ENCODE measurements at places on chromosomes 2 and 18.

DNA sequence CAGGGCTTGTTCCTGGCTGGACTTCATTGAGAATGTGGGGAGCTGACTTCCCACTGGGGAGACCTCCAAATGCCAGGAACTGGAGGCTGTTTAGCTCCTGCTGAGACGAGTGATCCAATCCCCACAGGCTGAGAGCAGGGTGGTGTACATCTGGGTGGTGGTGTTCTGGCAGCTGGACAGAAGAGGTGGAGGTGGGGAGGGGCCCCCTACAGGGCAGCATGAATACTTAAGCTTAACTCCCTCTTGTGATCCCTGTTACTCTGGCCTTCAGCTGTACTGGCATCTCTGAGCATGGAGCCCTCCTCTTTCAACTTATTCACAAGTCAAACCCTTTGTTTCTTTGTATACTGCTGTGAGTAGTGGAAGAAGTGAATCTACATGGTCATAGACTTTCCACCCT lies 167.8 kb upstream of the LYPD1 start:
- DNase-seq = no peak

- DNase-seq = no peak
Measured at GRCh38 chr18:55672574-55673361, 84.8 kb upstream of the TCF4 start.

GRCh38 chr2:38076710-38077430 lies 919 bp upstream of the CYP1B1 start:
- peak; percentile 68 for DNase-seq

- DNase-seq = no peak
Measured at GRCh38 chr2:157538064-157538463, 90.6 kb downstream of the ACVR1C start.

- DNase-seq = no peak
Measured at GRCh38 chr18:44556296-44556695, 124.4 kb upstream of the SETBP1 start.

- DNase-seq = peak; percentile 7
Measured at GRCh38 chr18:63267975-63268721, 51.4 kb downstream of the BCL2 start.

- no peak for DNase-seq
Measured at GRCh38 chr2:145230546-145230945, 710.6 kb upstream of the ZEB2 start.

GRCh38 chr2:6474161-6475140 lies 391.3 kb downstream of the CMPK2 start:
- DNase-seq = no peak

DNA sequence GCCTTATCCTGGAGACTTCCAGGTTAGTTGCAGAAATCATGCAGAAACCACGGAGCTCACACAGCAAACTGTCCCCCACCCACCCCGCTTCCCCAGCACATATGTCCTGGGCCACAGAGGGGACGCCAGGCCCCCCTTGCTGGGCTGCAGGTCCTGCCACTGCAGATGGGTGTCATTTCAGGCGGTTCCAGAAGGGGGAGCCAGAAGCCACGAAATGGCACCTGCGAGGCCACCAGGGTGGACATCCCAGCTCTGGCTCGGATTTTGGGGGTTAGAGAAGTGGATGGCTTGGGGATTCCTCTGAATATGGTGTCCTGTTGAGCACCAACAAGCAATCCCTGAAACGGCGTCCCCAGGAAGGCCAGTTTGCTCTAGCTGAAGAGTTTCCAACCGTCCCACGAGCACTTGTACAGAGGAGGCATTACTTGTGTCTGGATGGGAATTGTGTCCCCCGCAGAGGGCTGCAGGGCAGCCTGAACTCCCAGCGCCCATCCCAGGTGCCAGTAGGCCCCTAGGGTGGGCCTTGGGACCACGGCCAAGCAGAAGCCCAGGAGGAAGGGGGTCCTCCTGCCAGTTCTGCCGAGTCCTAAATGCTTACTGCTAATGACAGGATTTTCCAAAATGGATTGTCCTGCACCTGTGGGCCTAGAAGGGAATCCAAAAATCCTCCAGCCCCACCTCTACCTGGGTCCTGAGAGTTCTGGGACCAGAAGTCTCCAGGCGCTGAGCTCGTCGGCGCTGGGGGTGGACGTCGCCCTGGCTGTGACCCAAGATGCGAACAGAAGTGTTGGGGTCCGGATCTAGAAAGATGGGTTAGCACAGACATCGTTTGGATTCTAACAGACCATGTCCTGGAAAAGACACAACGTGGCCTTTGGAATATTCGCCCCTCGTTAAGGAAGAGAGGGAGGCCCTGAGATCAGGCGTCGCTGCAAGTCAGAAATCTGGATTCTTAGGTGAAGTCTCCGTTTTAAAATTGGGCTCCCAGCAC lies 14.6 kb upstream of the NFATC1 start:
- DNase-seq = peak; percentile 89

DNA sequence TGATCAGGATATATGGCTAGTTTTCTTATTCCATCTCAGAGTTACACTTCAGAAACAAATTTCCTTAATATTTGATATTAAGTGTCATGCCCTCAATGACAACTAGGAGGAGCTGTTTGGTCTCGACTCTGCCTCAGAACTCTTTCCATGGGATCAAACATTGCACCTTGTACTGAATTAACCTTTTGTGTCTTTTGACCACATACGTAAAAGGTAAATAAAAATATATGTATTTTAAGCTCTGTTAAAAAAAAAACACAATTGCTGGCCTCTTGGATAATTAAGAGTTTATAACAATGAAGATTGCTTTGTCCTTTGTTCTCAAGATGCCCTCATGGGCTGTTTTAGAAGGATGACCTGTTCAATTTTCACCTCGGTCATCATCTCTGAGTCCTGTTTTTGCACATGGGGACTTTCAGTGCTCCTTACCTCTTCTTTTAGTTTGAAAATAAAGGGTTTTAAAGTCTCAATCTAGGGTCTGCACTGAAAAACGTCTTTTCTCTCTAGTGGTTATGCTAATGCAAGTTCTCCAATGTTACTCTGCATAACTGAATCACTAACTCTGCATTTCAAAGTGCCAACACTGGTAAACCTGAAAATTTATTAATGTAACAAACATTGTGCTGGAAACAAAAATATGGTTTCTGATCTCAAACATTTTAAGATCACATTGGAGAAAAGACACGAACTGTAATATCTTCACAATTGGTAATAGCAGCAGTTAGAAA lies 18.8 kb upstream of the FN1 start:
- DNase-seq = no peak

- DNase-seq = no peak
Measured at GRCh38 chr2:33207151-33207740, 260.5 kb downstream of the LTBP1 start.

GRCh38 chr18:5942591-5942990 lies 47.3 kb upstream of the TMEM200C start:
- DNase-seq = no peak

Data from nephron progenitor cell (in vitro differentiated cells).